ENCODE measurements at places on chromosomes 13 and 19.

GRCh38 chr19:38867171-38867780 is 10.8 kb downstream of the RINL start:
- no peak for DNase-seq

DNA sequence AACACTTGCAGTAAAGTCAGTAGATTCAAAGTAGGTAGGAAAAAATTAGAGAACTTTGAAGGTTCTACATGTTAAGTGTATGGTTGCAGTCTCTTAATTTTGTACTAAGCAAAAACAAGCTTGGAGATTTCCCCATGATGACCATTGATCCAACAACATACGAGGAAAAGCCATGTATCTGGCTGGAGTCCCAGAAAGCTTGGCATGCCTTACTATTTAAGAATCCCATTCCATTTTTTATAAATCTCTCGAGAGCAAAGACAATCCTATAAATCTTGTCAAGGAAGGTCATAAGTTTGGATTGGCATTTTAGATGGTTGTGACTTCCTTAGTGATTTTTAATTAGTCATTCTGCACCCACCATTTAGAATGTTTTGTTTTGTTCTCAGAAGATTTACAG is 495.9 kb downstream of the GPC5 start:
- DNase-seq: no peak

GRCh38 chr13:108919036-108919907 is 289.9 kb downstream of the MYO16 start:
- DNase-seq: no peak

- DNase-seq: peak; percentile 53
Measured at GRCh38 chr19:13430790-13431582, 75.3 kb downstream of the CACNA1A start.

GRCh38 chr13:59368693-59369092 is 795.0 kb downstream of the DIAPH3 start:
- no peak for DNase-seq

DNA sequence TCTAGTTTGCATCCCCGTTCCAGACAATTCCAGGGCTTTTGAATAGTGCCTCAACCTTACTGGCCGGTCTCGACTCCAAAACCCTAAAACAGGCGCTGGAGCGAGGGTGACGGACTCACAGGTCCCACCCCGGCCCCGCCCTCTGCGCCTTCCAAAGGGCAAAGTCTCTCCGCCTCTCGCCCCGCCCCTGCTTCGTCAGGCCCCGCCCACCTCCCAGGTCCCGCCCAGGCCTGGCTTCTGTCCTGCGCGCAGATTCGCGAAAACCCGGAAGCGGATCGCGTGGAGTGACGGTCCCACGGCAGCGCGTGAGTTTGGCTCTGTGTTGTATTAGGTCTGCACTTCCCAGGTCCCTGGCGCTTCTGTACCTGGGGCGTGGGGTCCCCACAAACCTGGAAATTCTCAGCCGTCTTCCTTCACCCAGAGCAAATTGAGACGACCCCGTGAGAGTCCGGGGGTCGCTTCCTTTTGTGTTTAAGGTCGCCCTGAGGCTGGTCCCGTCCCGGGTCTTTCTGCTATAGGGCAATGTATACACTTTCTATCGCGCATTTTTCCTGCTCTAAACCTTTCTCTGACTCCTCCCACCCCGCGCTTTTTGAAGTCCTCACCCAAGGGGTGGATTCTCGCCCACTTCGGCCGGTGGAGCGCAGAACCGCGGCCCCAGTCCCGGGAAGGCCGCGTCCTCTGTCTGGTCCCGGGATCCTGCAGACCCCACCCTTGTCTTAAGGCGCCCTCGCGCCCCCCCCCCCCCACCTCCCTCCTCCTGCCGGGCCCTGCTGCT is at the start of gene ZNF813:
Gene ZNF813, plus strand, starts transcription at position 249 of the 778 bp plus-strand sequence. CDS start 16,090 bp downstream, outside the sequence.
- DNase-seq: peak; percentile 79

- DNase-seq: peak; percentile 65
Measured at GRCh38 chr19:47122359-47123335, 8.0 kb upstream of the SAE1 start.

DNA sequence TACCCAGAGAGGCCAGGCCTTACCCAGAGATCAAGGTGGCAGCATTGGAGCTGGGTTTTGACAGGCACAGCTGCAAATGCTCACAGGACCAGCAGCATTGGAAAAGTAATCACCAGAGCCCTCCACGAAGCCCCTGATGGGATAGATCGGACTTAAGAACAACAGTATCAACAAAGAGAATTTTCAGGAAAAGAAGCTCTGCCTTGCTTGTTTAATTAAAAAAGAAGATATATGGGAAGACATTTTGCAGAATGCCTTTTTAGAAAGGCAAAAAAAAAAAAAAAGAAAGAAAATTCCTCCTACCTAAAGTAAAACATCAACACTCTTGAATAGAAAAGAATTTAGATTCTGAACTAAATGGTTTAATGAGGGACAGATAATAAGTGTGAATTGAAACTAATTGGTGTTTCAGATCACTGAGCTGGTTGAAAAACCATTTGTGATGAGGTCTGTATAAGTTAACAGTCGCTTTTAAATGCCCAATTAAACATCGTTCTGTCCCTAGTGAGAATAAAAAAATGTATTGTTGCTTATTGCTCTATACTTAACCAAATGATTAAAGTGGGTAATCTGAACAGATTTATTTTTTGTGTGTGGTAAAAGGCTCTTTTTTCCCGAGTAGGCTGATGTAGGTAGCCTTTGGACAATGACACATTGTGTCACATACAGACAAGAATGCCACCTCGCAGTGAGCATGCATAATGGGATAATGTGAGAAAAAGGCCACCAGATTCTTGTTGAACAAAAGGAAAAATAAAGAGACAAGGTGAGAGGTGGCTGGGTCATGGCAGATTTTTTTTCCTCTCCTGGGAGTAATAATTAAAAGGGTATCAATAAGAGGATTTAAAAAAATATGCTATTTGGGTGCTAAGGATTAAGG is 93.0 kb upstream of the ARGLU1 start:
- DNase-seq: no peak

- DNase-seq: no peak
Measured at GRCh38 chr19:48511800-48512503, at the start of gene LMTK3. TSS of gene LMTK3 (minus strand) at chr19:48511835. CDS start at chr19:48511576, 259 bp downstream.

- peak; percentile 94 for DNase-seq
Measured at GRCh38 chr19:342801-343421, 1.7 kb downstream of the MIER2 start.

GRCh38 chr13:99357131-99357596 is 50.0 kb upstream of the GPR183 start:
- peak; percentile 91 for DNase-seq

- no peak for DNase-seq
Measured at GRCh38 chr13:113413898-113414282, 39.4 kb downstream of the ADPRHL1 start.

DNA sequence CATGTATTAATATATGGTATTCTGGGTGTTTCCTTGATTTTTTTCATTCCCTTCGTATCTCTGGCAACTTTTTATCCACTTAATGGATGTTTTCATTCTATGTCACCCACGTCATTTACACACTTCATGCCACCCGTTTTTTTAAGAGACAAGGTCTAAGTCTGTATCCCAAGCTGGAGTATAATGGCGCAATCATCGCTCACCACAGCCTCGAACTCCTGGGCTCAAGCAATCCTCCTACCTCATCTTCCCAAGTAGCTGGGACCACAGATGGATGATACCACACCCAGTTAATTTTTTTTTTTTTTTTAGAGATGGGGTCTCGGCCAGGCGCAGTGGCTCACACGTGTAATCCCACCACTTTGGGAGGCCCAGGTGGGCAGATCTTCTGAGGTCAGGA is 3.4 kb upstream of the VASP start:
- DNase-seq: no peak

All from brain microvascular endothelial cell (primary cell).